CD4-positive, CD25-positive, alpha-beta regulatory T cell (primary cell): ENCODE measurements at places on chromosomes 5 and 9. TPM values are rescaled to one million over a fixed set of nuclear protein-coding genes. Genes with fewer than 3 reads are reported as not detected.

The PCDHGA12 gene
- polyA plus RNA-seq: not detected

- DNase-seq: no peak
Measured at GRCh38 chr9:9791611-9792010, 821.2 kb downstream of the PTPRD start.

DNA sequence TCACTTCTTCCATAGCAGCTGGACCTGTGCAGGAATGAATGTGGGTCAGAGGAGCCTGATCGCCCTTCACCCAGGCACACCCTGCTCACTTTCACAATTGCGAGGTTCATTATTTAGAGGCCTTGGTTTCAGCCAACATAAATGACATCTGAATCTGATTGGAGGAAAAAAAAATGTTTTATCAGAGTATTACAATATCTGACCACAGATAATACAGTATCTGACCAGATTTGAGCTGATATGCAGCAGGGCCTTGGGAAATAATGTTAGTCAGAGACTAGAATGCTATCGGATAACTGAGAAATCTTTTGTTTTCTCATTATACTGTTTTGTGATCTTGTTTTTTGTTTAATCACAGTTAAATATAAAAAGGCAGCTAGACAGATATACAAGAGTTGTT is 7.7 kb downstream of the ICE1 start:
- no peak for DNase-seq

DNA sequence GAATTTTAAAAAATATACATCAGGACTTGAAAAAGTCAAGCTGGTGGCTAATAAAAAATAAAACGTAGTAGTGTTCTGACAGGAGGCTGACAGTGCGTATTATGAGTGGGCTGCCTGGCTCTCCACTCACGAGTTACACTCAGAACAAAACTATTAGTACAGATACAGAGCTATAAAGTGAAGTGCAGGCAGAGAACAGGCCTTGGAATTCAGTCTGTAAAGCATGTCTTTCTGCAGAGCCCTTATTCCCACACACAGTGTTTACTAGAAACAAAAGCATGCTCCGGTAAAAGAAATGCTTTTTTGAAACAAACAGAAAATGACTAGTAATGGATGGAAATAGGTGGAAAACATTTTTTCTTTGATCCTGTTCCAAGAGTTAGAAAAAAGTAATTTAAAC is 334.7 kb downstream of the DIRAS2 start:
- DNase-seq: no peak

The FCHSD1 gene
- 7.9 TPM for polyA plus RNA-seq
